ENCODE measurements at places on chromosomes 4 and X. TPM values are rescaled to one million over a fixed set of nuclear protein-coding genes. Genes with fewer than 3 reads are reported as not detected.

The MTNR1A gene
- 0.21 TPM for total RNA-seq

DNA sequence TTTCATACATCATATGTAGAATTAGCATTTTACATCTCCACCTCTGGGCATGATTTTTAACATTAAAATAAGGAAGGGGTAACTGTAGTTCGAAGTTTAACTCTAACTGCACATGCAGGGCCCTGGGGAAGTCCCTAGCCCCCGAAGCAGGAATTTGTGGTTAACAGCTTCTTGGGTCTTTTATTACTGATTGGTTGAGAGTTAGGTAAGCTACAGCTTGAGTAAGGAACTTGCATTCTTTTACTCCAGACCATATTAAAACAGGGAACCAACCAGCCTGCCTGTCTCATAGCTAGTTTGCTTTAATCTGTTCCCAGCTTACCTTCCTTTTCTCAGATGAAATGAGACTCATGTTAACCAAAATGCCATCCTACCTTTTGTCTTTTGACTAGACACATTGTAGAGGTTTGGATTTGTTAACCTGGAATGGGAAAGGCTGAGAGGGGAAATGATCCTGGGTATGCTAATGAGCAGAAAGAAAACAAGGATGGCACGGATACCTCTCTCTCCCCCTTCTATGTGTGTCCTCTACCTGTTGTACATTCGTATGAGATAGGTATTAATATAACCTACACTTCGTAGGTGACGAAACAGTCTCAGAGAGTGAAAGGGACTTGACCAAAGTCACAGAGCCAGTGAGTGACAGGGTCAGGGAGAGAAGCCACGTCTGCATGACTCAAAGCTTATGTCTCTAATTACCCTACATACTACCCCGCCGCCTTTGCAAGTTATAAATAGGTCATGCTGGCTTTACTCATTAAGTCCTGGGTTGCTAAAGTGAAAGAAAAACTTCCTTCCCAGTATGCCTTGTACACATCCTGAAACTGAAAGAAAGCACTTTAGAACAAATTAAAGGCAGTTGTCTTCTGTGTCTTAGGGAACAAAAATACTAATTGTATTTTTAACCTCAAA lies 119.5 kb upstream of the AFF2 start:
- no peak for ATAC-seq

The TMEM255A gene
- 0.65 TPM for total RNA-seq

The NALF2 gene
- 0.36 TPM for total RNA-seq

GRCh38 chr4:128177498-128177897 lies 110.1 kb downstream of the PGRMC2 start:
- ATAC-seq: peak; percentile 51

GRCh38 chr4:151922811-151923210 lies 162.0 kb upstream of the GATB start:
- ATAC-seq: no peak

- peak; percentile 74 for ATAC-seq
Observed at GRCh38 chr4:36281384-36282106, at the start of gene DTHD1. Gene DTHD1 (plus strand): TSS chr4:36281616. CDS start chr4:36281759, 143 bp downstream.

The FAM47A gene
- not detected for total RNA-seq

The TBC1D8B gene
- 3.9 TPM for total RNA-seq

GRCh38 chrX:40314070-40314469 lies 216.3 kb upstream of the BCOR start:
- ATAC-seq: no peak

The MAOB gene
- total RNA-seq: 25.9 TPM

GRCh38 chrX:30302956-30303355 lies 6.2 kb downstream of the NR0B1 start:
- ATAC-seq: peak; percentile 26

The F11 gene
- total RNA-seq: not detected

- no peak for ATAC-seq
Observed at GRCh38 chrX:151765026-151765425, 30.5 kb downstream of the CNGA2 start.

DNA sequence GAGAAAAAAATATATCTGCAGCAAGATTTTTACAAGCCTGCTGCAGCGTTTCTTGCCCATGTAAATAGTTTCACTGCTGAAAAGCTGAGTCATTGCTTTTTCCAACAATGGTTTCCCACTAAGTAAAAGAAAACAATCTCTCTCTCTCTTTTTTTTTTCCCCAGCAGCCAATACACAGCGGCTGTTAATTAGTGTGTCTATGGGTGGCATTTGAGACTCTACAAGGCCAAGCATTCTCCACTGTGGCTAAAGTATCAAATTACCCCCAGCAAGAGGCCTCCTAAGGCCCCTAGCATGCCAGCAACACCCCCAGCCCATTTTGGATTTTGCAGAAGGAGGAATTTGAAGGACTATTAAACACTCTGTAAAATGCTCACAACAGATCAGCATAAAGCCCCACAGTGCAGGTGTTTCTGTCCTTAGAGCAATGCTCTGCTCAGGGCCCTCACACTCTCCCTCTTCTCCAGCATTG lies 837.4 kb downstream of the TRIML1 start:
- peak; percentile 95 for ATAC-seq

DNA sequence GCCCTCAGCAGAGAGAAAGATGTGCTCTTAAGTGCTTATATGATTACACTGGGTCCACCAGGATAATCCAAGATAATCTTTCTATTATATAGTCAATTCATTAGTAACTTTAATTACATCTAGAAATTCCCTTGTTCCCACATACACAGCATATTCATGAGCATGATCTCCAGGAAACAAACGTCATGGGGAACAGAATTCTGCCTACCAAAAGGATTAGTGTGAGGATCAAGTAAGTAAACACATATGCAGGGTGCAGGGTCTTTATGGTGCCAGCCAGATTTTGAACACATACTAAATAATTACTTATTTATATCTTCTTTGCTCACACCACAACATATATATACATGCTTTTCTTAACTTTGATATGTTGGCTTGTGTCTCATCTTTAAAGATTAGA lies 169.1 kb downstream of the KCTD8 start:
- no peak for ATAC-seq

DNA sequence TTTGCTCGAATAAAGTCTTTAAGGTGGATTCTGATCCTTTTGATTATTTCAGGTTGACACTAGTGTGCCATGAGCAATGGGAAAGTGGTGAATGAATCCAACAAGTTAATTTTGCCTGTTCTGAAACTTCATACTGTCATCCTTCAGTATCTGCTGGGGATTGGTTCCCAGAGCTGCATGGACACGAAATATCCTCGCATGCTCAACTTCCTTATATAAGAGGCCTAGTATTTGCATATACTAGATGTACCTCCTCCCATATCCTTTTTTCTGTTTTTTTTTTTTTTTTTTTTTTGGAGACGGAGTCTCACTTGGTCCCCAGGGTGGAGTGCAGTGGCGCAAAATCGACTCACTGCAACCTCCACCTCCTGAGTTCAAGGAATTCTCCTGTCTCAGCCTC lies 23.0 kb upstream of the PDS5A start:
- no peak for ATAC-seq

The NAT8L gene
- 10.9 TPM for total RNA-seq

The NAAA gene
- 7.0 TPM for total RNA-seq

- no peak for ATAC-seq
Observed at GRCh38 chrX:131671735-131672134, 127.9 kb downstream of the OR13H1 start.

DNA sequence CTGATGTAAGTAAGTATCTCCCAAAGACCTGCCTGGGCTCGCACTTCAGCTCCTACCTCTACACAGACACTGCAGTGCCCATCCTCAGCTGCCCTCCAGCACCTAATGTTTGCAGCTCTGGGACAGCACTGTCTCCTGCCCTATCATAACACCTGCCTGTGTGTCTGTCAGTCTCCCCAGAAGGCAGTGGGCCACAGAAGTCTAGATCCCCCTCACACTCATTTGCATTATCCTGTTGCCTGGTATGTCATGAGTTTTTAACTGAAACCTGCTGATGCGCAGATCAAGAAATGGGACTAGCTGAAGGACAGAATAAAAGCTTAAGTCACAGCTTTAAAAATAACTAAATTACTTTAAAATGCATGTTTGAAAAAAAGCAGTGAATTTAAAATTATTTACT lies 43.0 kb downstream of the LRP2BP start:
- no peak for ATAC-seq

DNA sequence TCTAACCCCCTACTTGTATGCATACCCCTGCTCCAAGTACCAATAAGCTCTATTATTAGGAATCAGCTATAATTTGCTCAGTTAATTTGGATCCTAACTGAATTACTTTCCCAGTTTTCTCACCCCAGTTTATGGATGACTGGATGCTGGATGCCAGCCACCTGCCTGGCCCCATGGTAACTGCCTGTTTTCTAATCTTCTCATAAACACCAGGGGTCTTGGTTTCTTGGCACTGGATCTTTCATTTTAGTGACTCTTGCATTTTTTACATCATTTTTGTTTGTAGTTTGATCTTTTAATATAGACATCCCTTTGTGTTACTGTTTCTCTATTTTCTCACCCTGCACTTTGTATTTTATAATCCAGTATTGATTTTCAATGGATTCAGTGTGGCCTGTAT lies 246.8 kb downstream of the ADGRL3 start:
- no peak for ATAC-seq

DNA sequence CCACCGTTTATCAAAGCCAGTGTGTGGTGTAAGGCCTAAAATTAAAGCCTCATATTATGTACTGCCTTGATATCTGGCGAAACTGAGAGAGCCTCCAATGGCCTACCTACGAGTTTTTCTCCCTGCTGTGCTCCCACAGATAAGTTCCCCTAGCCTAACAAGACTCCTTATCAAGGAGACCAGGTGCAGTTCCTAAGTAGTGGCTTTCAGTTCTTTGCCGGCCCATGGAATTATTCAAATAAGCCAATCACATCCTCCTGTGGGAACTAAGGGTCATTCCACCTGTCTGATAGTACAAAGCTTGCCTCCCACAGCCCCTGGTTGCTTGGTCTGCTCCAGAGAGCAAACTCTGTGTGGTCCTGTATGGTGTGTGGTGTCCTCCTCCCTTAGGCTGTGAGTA lies 99.8 kb upstream of the TEX13C start:
- no peak for ATAC-seq

GRCh38 chr4:10715135-10715534 lies 30.6 kb upstream of the CLNK start:
- no peak for ATAC-seq

DNA sequence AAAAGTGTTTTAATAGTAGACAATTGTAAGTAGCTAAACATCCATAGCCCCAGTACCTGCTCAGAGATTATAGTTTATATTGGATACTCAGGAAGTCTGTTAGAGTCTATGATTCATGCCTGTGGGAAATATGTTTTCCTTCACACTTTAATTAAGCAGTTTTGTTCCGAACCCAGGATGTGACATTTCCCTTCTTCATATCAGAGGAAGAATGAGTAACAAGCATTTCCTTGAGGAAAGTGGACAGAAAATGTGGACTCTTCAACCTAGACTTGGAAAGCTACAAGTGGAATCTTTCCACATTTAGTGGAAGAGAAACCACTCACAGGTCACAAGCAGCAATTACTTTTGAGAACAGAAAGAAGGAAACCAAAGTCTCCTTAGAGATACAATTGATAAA lies 419.4 kb downstream of the C4orf33 start:
- no peak for ATAC-seq

The CXCL10 gene
- total RNA-seq: not detected

DNA sequence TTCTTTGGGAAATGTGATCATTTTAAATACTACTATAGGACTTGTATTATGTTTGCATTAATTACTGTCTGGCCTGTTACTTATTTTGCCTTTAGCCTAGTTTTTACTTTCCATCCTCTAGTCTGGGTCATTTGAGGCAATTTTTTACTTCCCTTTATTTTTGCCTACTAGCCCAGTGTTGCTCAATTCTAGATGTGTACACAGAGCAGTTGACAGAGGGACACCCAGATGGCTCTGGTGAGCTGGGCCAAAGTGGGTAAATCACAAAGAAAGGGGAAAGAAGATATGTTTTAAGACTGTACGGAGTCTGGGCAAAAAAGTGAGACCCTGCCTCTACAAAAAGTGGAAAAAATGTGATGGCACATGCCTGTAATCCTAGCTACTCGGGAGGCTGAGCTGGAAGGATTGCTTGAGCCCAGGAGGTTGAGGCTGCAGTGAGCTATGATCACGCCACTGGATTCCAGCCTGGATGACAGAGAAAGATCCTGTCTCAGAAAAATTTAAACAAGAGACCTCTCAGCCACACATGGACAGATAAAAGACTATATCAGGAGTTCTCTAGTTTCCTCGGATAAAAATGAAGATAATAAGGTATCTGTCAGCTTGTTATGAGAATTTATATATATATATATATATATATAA lies 35.7 kb downstream of the APOO start:
- ATAC-seq: no peak

DNA sequence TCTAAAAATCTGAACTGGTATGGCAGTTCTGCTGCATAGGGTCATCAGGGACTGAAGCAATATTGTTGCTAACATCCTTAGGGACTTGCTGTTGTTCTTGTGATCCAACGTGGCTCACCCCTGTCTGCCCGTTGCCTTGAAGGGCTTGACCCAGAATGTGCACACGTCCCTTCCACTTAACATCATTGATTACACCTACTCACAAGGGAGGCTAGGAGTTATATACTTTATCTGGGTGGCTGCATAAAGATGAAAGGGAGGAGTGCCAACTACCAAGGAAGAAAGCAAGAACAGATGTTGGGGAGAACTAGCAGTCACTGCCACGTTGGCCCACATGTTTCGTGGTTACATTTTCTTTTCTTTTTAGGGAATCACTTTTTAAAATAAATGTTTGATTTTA lies 34.0 kb downstream of the SLC9A6 start:
- no peak for ATAC-seq

DNA sequence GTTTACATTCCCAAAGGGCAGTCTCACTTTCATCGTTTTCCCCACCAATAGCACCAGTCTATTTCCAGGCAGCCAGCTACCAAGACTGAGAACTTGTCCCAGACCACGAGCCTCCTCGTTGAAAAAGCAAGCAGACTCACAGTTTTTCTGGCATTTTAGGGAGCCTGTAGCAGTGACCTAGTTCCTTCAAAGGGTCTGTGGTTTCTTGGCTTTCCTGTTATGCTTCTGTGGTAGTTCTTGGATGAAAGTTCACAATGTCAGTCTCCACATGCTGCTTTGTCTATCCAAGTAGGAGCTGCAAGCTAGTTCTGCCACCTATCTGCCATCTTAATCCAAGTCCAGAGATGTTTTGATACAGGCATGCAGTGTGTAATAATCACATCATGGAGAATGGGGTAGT lies 151.6 kb upstream of the ZC4H2 start:
- ATAC-seq: no peak

DNA sequence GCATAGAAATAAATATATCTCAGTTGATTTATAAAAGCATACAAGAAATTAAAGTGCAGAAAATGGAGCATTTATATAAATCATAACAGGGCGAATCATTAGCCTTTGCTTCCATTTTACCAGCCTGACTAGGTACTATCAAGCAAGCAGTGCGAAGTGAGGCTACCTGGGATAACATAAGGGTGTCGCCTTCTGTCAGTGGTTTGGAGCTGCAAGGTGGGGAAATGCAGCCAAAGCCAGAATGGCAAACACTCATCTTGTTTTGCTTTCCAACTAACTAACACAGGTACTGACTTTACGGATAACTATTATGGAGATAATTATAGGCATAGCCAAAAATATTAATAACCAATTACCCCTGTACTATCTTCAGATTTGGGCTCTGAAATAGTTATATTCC lies 1459.8 kb downstream of the RAPGEF2 start:
- no peak for ATAC-seq

Data from motor neuron (in vitro differentiated cells).